Activated CD4-positive, alpha-beta T cell treated with anti-CD3 and anti-CD28 coated beads, Interleukin-2, amount 50 U/mL, for 1 hour (primary cell): ENCODE measurements at places on chromosomes 11 and 22.

DNA sequence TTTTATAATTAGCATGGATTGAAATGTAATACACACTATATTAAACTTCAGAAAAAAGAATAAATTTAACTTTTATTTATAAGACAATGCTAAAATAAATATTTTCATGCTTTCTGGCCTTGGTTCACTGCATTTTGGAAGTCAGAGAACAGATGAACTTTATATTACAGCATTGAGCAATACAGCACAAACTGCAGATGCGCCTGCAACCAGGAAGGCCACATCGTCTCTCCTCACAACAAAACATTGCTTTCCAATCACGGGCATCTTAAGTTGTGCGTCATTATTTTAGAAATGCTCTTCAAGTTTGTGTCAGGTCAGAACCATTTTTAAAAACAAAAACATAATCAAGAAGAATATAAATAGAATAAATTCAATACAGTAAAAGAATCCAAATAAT, 89.3 kb upstream of the CEP126 start:
- DNase-seq, result no peak

DNA sequence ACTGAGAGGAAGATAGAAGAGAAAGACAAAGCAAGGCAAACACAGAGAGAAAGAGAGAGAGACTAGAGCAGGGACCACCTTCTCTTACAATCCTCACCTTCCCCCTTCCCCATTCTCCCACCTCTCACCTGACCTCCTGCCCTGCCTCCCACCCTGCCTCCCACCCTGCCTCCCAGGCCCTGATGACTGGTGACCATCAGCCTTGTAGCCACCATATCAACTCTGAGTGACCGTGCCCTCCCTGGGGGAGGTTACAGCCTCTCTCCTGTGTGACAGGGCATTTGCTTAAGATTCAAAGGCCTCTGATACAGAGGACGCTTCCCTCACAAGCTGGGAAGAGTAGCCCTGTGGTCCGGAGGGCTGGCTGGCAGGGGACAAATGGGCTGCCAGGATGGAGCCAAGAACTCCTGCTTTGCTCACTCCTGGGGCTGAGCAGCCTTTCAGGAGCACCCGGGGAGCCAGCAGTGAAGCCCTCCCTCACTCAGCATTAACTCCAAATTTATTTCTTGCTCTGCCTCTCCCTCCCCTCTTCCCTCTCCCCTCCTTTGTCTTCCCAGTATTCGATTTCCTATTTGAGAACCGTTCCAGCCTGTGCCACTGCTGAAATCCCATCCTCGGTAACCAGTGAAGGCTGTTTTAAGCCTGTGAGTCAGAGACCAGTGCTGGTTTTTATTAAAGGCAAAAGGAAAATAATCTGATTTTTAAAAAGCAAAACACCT, 125.2 kb upstream of the SYT13 start:
- no peak for DNase-seq

GRCh38 chr22:18031695-18032454, 7.5 kb upstream of the MICAL3 start:
- no peak for DNase-seq

DNA sequence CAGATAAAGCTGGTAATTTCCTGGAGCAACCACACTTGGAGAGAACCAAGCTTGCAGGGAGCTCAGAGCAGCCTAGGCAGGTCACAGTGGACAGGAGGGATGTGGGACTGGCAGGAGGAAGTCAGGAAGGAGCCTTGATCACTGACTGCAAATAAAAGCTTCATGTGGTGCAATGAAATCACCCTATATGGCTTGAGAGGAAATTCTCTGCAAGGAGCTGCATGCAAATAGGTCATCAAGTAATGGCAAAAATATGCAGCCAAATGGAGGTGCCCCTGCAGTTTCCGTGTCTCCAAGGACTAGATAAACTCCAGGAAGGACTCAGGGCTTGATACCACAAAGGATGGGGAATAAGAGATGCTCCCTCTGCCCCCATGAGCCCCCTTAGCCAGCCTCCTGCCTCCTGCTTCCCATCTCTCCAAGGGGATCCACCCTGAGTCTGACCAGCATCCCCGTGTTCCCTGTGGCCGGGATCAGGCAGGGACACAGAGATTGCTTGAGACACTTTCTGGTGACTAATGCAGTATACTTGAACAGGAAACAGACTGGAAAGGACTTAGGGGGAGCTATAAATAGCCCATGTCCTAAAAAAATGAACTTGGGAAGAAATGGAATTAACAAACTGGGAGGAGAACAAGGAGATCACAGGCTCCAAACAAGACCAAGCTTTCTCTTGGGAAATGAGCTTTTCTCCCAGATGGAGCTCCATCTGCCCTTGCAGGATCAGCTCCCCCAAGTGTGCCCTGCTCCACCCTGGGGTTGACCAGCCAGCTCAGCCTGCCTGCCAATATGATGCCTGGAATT, 23.9 kb upstream of the MICAL2 start:
- no peak for DNase-seq

GRCh38 chr22:39989633-39990032, 5.1 kb upstream of the FAM83F start:
- DNase-seq, result no peak

DNA sequence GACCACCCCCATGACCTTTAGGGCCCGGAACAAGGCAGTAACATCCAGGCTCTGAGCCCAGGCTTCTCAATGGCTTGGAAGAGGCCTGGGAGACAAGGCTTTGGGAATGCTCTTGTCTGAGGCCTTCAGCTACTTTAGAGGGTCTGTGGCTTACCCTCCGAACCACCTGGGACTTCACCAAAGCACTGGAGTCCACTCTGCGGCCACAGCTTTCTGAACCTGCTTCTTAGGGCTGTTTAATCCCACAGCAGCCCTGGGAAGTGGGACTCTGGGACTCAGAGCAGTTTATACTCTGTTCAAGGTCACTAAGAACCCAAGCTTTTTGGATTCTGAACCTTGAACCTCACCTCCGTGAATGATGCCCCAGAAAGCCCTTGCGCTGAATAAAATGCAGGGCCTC, 30.7 kb upstream of the ALX4 start:
- no peak for DNase-seq

DNA sequence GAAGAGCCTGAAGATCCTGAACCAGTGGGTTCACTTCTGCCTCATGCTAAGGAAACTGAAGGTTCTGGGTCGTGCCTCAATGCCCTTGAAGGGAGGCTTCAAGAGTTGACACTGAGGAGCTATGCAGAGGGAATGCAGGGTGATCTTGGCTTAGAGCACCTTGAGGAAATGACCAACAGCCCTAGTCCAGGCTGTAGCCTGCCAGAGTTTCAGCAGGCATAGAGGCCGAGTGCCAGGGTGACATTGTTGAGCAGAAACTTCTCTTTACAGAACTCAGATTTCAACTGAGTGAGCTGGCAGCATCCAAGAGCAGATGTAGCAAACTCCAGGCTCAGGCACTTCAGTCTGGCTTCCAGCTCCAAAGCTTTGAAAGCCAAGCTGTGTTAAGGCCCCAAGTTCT, 23.1 kb upstream of the CAPRIN1 start:
- no peak for DNase-seq

DNA sequence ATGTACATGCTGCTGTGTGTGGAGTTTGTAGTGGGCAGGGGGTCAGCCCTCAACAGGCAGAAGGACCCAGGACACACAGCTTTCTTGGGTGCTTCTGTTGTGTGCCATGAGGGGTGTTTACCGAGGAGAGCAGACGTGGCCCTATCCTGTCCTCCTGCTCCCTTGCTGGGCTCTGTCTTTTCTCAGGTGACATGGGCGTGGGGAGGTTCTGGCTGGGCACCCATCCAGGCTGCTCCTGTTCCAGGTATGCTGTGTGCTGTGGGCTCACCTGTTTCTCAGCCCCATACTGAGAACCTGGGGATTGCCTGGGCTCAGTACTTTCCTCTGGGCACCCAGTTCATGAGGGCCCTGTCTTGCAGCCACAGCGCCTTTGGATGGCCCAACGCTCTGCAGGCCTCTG, 23.3 kb downstream of the MICALL1 start:
- DNase-seq, result no peak

DNA sequence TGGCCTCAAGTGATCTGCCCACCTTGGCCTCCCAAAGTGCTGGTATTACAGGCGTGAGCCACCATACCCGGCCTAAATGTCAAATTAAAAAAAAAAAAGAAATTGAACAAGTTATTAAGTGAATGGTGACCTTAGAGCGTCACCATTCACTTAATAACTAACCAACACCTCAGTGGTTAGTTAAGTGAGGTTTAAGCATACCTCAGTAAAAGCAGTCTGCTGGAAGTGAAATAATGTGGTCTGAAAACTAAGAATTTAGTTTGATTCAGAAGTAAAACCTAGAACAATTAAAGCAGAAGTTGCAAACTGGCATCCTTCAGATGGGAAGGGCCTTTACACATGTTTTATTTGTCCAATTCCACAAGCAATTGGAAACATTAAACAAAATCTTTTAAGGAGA, 71.5 kb downstream of the FCHSD2 start:
- DNase-seq, result no peak

- no peak for DNase-seq
Measured at GRCh38 chr11:44915621-44916020, 35.1 kb downstream of the TP53I11 start.

GRCh38 chr11:56089697-56090096, 3.4 kb upstream of the OR8I2 start:
- DNase-seq, result no peak

DNA sequence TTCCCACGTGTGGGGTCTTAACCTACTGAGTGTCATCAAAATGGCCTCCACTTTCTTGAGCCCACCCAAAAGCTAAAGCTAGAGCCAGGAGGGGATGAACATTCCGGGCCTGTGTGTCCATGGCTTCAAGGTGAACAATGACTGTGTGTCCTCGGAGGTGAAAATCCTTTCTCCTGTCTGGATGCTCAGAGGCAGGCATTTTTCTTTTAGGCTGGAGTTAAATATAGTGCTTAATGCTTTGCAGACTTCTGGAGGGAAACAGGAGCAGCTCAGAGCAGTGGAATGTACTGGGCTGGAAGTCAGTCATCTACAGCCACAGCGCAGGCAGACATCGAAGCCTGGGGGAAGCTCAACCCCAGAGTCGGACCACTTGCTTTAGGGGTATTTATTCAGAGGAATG, 68.6 kb upstream of the TMEM45B start:
- no peak for DNase-seq

DNA sequence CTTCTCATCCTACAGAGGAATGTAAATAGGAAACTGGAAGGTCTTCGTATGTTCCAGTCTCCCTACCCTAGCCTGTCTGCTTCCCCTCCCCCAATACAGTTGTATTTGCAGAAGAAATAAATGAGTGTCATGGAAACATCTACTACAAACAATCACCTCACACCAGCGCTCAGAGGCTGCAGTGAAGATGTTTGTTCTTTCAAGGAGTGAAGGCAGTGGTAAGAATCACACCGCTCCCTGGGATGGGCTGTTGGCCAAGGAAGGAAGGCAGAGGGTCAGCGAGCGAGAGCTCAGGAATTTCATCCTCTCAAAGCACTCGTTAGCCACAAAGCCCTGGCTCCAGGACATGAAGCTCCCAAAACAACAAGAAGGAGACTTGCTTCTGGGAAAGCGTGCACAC, 1.1 kb upstream of the IGSF9B start:
- DNase-seq, result no peak

- DNase-seq, result no peak
Measured at GRCh38 chr11:79919350-79919749, 478.5 kb upstream of the TENM4 start.

DNA sequence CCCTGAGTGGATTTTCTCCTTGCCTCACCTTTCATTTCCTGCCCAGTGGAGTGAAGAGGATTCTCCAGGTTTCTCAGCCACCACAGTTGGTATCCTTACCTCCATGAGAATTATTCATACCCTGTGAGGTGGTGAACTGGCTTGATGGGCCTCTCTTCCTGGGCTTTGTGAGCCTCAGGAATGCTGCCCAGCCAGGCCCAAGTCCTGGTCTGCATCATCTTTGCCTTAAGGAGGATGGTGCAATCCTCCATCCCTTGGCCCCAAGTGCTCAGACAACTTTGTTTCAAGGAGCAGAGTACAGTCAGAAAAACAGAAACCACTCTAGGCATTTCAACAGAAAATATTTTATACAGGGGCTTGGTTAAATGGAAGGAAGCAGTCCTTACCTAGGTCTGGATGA, 114.2 kb upstream of the CADM1 start:
- DNase-seq, result no peak

DNA sequence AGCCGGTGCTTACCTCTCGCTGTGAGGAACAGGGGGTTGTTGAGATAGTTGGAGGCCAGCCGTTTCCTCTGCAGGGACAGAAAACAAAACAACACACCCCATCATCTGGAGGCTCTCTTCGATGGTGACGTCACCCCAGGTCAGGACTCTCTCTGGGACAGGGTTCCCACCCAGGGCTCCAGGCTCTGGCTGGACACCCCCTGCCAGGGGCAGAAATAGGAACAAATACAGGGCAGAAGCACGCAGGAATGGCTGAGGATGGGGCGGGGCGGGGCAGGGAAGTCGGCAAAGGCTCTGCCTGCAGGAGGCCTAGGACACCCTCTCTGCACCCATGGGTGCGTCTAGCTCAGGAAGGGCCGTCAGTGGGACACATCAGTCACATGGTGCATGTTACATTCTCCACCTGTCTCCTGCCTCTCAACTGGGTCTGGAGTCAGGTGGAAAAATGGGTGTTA, 118.5 kb downstream of the PHF21B start:
- DNase-seq, result no peak

DNA sequence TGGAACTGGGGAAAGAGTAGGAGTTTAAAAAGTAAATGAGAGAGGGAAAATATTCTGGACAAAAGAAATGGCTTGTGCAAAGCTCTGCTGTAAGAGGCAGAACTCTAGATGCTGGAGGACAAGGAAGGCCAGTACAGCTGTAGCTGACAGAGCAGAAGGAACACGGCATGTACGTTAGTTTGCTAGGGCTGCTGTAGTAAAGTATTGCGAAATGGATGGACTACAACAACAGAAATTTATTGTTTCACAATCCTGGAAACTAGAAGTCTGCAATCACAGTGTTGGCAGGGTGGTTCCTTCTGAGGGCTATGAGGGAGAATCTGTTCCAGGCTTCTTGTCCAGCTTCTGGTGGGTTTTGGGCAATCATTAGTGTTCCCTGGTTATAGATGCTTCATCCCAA, 454.4 kb downstream of the NTM start:
- no peak for DNase-seq

- no peak for DNase-seq
Measured at GRCh38 chr11:121210445-121211080, 82.0 kb upstream of the SC5D start.

GRCh38 chr11:119339589-119340334, 921 bp downstream of the C1QTNF5 start:
- DNase-seq, result no peak

- DNase-seq, result no peak
Measured at GRCh38 chr11:92830377-92831155, 138.9 kb upstream of the MTNR1B start.
